ENCODE measurements at places on chromosomes 4 and X.
A peak's percentile ranks its signal among the peaks of the same experiment; 100 is the strongest.

DNA sequence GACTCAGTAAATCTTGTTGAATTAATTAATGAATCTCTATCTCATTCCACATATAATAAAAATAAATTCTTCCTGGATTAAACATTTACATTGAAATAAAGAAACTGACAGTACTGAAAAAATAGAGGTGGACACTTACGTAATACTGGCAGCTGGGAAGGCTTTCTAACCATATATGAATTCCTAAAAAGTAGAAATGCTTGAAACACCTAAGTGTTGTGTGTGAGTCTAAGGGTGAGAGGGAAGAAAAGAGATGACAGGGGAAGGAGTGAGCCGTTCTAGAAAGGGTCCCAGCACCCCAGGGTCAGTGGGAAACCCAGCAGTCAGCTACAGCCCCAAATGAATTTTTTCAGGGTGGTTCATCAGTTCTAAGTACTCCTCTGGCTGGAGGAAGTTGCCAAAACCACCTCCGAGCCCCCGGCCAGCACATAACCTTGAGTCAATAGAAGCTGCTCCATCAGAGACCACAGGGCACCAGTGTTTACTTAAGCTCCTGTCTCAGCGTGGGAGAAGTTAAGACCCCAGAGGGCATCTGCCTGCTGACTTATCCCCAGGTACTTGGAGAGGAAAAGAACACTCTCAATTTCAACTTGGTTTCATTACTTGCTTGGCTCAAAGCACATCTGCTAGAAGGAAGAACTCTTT is 18.3 kb downstream of the GAB3 start:
- no peak for DNase-seq

GRCh38 chrX:5842601-5843000 is 386.1 kb downstream of the NLGN4X start:
- no peak for DNase-seq

GRCh38 chr4:26208237-26208994 is 112.4 kb upstream of the RBPJ start:
- no peak for DNase-seq

GRCh38 chr4:22713841-22714240 is 21.1 kb downstream of the GBA3 start:
- DNase-seq: no peak

- no peak for DNase-seq
Observed at GRCh38 chrX:154742613-154743012, 8.3 kb downstream of the GAB3 start.

DNA sequence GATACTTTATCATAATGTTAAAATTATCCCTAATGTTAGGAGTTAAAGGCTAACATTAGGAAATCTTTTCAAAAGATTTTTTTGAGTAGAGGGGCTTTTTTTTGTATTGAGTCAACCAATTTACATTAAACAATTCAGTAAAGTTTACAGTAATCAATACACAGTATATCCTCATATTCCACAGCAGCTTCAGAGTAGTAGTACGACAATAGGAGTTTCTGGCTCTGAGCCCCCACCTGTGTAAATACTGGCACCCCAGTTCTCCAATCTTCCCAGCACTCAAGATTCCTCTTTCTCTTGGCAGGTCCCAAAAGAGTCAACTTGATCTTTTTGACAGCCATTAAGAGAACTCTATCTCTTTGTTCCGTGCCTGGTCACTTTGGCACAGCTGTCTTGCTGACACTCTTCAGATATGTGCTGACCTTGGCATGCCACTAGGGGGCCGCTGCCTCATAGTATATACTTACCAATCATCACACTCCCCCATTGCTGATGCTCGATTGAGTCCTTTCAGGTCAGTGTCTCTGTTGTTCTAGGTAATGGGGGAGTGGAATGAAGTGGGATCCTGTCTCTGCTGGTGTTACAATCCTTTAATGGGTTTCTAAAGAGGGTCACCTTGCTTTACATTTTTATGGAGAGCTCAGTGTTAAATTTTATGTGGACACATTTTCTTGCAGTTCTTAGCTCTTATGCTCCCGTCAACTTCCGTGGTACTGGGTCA is 19.5 kb upstream of the CCNI start:
- DNase-seq: peak; percentile 49

GRCh38 chrX:46404774-46405173 is 140.4 kb downstream of the ZNF674 start:
- no peak for DNase-seq

DNA sequence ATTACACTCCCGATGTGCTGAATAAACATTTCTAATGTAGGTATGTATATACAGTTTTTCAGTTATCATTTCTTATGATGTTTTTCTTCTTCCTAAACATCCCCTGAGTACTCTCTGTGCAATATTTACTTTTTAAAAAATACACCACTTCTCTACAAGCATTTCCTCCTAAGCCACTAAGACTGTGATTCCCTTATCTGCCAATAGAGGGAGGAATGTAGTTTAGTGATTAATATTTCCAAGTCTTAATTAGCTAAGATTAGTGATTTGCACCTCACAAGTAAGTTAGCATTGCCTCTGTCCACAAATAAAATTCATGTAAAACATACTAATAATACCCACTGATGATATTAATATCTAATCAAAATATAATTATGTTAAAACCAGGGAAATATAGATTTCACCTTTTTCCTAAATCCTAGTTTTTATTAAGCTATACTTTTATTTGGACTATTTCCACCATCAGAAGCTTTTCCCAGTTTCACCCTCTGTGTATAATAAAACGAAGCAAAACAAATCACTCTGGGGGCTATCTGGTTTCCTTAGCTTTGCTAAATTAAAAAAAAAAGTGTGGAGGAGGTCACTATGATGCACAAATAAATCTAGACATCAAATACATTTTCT is 909.1 kb downstream of the FAT4 start:
- DNase-seq: no peak

DNA sequence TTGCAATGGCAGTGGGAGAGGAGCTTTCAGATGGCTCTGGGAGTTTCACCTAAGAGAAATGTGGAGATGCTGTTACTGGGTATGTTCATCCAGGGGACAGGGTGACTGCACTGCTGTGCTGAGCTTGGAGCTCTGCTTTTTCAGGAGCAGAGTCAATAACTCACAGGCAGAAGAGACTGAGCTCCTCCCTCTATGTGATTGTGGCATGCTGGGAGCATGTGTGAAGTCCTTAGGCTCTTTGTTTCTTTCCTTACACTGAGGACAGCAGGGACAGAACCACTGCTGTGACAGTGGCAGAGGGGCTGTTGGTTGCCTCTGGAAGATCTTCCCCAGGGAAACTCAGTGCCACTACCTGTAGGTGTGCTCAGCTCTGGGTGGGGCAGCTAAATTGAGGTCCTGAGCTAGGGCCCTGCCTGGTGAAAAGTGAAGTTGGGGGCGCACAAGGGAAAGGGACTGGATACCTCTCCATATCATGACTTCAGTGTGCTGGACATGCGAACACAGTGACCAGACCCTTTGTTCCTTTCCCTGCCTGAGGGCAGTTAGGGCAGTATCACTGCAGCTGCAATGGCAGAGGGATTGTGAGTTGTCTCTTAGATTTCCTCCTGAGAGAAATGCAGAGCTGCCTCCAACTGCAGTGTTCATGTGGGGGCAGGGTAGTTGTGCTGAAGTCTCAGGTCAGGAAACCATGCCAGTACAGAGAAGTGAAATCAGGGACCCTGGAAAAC is 156.7 kb downstream of the TENT5D start:
- no peak for DNase-seq

- DNase-seq: no peak
Observed at GRCh38 chr4:102631616-102632015, 129.2 kb downstream of the MANBA start.

DNA sequence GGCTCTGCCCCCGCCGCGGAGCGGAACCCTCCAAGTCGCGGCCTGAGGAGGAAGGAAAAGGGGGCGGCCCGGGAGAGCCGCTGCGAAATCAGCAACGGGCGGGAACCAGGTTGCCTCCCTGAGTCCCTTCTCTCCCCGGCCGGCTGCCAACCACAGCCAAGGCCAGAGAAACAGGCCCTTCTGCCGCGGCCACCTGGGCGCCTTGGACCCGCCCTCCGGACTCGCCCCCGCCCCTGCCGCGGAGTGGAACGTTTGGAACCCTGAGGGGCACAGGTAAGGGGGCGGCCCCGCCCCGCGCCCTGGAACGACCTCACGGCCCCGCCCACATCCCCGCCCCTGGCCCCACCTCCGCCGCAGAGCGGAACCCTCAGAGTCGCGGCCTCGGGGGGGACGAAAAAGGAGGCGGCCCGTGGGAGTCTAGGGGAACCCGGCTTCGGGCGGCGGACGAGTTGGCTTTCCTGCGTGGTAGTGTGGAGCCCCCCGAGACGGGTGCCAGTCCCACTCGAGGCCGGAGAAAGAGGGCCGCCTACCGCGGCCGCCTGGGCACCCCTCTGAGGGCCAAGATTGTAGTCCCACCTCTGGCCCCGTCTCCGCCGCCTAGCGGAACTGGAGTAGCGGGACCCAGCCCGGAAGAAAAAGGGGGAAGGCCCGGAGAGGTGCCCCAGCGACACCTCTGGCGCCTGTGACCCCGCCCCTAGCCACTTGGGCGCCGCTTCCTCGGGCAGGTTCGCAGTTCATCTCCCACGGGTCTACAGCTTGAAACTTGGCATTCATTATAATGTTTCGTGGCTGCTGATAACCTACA is 669 bp upstream of the PHKA2 start:
- peak; percentile 69 for DNase-seq

- no peak for DNase-seq
Observed at GRCh38 chr4:139457318-139457717, 3.4 kb downstream of the RAB33B start.

GRCh38 chr4:101252721-101253120 is 94.6 kb downstream of the PPP3CA start:
- DNase-seq: no peak

- DNase-seq: no peak
Observed at GRCh38 chr4:173857828-173858227, 327.8 kb upstream of the HAND2 start.

- no peak for DNase-seq
Observed at GRCh38 chr4:138320831-138321230, 78.7 kb upstream of the SLC7A11 start.

DNA sequence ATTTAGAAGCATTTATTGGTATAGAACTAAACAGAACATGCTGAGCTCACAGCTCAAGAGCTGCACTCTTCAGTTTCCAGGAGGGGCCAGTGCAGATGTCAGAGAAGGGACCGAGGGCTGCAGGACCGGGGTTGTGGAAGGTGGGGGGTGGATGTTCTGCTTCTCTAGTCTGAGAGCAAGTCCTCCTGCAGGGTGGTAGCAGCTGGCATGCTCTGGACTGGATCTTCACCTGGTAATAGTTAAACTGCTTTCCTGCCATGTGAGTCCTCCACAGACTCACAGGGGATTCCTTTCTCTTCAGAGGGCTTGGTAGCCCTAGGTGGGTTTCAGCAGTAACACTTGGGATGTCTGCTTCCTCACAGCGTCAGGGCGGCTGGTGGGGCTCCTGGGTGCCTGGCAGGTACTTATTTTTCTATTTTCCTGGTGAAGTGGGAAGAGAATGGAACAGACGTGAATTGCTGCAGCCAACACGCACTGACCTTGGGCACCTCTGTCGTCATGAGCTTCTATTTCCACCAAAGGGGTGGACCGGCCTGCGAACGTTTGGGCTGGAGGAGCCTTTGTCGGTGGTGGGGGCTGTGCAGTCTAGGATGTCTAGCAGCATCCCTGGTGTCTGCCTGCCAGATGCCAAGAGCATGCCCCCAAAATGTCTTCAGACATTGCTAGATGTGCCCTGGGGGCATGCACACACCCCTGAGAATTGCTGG is 2.5 kb downstream of the MAEA start:
- no peak for DNase-seq

GRCh38 chr4:101140228-101140627 is 207.1 kb downstream of the PPP3CA start:
- DNase-seq: no peak

Measured in stimulated activated CD4-positive, alpha-beta T cell treated with anti-CD3 and anti-CD28 coated beads, TNF-alpha, amount 100 ng/mL, for 24 hours (primary cell).